ENCODE measurements at places on chromosomes 3 and 15.

GRCh38 chr15:80864666-80865065, 85.5 kb downstream of the CEMIP start:
- DNase-seq: no peak

GRCh38 chr3:100087198-100087597, 27.1 kb downstream of the FILIP1L start:
- DNase-seq: no peak

DNA sequence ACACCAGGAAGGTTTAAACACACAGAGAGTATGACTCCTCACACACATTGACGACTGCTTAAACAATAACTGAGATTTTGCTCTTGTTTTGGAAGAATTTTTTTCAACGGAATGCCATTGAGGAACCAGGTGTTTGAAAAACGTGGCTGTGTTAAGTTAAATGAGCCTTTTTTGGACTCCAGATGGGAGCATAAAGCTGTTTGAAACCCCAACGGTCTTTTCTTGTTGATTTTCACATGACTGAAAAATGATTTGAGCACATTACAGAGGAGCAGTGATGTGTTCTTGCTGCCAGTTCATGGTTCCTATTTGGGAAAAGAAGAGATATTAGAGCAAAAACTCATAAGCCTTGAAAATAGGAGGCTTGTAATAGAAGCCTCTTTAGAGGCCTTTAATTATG, 97.8 kb upstream of the SELENOK start:
- DNase-seq: no peak

DNA sequence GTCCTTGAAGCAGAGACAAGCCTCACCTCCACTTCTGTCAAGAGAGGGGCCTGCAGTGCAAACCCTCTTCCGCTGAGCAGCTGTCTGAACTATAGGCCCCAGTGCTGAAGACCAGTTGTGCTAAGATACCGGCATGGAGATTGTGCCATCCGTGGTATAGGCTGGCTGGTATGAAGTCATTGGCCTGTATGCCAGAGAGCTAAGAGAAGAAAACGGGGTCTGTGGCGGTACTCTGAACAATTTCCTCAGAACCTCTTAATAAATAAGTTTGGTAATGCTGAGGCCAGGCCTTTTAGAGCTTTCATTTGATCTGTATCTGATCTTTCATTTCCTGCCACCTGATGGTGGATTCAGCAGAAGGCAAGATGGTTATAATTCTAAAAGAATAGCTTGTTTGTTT, 123.0 kb downstream of the LRIG1 start:
- no peak for DNase-seq

DNA sequence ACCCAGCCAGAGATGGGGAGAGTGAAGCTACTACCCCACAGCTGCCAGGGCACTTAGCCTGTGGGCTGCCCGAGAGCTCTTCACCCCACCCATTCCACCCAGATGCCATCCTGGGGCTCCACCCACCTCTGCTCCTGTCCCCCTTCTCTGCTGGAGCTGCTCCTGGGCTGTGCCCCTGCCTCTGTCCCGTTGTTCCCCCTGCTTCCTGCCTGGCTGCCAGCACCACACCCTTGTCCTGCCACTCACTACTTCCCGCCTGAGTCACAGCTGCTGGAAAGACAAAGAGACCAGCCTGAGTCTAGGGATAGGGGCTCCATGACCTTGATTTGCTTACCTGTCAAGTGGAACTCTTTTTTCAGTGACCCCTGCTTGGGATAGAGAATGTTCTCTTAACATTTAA, 12.4 kb downstream of the GNAI2 start:
- no peak for DNase-seq

DNA sequence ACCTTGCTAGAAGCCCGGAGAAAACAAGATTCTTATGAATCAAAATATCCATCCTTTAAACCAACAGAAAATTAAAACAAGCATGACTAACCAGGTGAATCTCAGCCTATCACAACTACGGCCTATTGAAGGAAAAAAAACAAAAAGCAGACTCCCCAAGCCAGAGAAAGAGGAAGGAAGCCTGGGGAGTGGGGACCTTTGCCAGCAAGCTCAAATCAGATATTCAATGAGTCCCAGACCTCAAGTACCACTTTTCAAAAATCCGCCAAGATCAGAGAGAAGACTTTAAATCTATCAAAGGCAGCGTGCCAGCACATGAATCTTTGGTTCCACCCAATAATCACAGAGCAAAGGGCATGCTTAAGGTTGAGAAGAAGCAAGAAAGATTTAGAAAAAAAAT, 253.8 kb downstream of the NTRK3 start:
- no peak for DNase-seq

- no peak for DNase-seq
Observed at GRCh38 chr15:82647835-82648256, 683 bp upstream of the CPEB1 start.

DNA sequence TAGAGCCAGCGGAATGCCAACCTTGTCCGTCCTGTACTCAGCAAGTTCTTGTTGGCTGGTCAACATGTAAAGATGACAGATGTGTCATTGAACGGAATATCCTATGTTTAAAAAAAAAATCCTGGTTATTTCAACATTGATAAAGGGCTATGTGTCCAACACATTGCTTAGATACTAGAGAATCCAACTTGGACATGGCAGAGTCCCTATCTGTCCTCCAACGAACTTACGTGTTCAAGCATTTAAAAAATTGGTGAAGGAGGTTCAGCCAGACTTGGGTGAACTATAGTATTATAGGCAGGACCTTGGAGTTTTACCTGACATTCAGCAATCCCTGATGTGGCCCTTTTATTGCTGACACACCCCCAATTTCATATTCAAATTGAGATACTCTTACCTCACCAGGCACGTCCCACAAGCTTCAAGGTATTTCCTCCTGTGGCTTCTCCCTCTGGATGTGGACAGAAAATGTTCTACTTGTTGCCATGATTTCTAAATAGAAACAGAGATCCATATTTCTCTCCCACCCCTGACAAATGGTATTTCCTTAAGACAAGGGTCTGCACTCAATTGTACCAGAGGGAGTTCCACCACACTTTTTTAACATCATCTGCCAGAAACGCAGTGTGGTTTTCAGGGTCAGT, 207.7 kb upstream of the TPM1 start:
- no peak for DNase-seq

DNA sequence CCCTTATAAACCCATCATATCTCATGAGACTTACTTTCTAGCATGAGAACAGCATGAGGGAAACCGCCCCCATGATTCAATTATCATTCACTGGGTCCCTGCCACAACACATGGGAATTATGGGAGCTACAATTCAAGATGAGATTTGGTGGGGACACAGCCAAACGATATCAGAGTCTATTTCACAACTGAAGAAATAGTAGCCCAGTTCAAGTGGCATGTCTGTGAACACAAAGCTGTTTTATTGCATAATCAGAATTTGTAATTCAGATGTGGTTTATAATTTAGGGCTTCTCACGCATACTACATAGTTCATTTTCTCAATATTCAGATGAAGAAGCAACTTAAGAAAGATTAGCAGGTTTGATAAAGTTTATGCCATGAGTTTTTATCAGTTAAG, 1188.0 kb upstream of the ALCAM start:
- no peak for DNase-seq

GRCh38 chr15:75738647-75739325, 26.1 kb upstream of the CSPG4 start:
- peak; percentile 86 for DNase-seq

DNA sequence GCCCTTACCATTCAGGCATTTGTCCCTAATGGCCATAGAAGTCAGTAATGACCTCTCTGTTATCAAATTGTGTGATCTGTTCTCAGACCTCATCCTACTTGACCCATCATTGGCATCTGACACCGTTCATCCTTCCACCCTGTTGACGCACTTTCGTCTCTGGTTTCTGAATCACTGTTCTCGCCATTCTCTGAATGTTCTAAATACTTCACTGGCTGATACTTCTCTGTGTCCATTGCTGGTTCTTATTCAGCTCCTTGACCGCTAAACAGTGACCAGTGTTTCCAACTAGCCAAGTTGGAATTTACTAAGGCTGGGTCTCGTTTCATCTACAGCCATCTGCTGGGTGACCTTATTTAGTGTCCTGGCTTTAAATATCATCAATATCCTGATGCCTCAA, 2.2 kb downstream of the ACAD9 start:
- no peak for DNase-seq

DNA sequence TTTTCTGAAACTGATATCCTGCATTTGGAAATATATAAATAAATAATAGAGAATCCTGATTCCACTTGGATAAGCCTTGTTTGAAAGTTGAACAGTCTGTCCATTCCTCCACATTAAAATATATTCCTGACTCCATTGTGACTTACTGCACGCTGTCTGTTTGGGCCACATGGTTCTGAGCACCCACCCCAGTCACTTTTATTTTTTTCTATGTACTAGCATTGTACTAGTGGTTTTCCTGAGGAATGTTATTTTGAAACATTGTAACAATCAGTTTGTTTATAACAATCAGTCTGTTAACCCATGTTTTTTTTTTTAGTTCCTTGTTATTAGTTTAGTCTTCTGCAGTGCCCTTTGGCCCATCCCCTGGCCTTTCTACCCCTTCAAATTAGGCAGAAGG, 87.4 kb upstream of the CCNL1 start:
- DNase-seq: no peak

DNA sequence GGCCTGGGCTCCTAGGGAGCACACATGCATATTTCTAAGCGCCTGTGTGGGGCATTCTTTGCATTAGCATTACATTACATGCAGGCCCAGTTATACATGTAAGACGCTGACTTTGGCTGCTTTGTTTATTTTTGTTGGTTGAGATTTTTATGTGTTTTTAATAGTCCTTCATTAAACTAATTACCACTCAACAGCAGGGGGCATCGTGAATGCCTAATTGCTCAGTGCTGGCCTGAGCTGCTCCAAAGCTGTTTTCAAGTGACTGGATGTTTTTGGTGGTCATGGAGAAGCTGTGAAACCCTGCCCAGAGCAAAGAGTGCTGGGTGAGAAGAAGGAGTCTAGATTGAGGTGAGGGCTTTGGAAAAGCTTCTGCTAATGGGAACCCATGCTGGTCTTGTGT, 41.5 kb downstream of the GPD1L start:
- no peak for DNase-seq

- DNase-seq: no peak
Observed at GRCh38 chr3:88180398-88180999, 30.7 kb downstream of the C3orf38 start.

GRCh38 chr3:170417090-170417489, 1.6 kb upstream of the CLDN11 start:
- no peak for DNase-seq

- DNase-seq: no peak
Observed at GRCh38 chr15:90161950-90162361, 39.2 kb upstream of the SEMA4B start.

DNA sequence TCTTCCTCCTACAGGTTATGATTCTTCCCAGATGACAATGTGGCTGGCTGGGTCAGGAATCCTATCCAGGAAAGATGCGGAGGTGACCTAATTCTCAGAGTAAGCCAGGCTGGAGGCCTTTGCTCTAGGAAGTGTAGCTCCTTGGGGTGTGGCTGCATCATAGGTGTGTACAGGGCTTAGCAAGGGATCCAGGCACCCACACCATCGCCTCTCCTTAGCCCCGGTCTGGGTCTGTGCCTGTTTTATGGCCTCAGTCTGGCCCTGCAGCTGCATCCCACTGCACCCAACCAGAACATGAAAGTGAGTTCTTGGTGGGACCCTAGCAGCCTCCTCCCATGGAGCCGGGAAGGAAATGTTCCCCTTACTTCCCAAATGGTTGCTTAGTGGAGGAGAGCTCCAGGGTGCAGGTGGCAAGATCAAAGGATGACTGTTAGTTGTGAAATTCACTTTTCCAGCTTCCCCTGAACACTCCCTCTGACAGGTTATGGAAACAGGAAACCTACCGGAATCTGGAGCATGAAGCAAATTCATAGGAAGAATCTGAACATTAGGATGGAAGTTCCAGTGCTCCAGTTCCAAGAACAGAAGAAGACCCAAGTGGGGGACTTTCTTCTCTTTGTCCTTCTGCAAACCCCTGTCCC, 2.7 kb upstream of the AMOTL2 start:
- DNase-seq: no peak

DNA sequence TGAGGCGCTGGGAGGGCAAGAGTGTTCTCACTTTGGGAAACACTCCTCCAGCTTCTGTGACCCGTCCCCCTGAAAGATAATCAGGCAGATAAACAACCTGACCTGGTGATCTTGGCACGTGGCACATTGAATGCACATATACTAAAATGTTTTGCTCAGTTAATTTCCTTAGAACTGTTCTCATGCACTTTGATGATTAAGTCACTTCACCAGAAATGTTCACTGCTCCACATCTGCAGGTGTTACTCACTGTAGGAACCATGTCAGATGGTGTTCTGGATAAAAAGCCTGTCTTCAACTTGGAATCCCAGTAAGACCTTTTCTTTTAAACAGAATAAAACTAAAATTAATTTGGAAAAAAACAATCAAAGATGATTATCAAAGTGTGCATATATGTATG, 24.6 kb upstream of the NIPA2 start:
- no peak for DNase-seq

DNA sequence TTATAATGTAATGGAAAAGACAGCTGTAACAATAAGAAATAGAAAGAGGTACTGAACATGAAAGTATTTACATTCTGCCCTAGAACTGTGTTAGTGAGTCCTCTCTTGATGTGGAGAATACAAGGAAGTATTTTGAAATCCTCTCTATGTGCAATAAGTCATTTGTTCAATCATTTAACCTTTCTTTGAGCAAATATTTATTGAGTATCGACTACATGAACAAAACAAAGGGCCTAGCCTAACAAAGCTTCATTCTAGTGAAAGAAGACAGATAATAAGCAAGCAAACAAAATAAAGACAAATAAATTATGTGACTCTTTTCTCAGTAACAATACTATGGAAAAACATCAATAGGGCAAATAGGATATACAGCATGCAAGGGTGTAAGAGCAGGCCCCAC, 354.9 kb upstream of the ATP11B start:
- DNase-seq: no peak

- DNase-seq: no peak
Observed at GRCh38 chr15:27623560-27624305, 475.4 kb downstream of the OCA2 start.

- DNase-seq: no peak
Observed at GRCh38 chr15:79886124-79886523, 10.7 kb downstream of the MTHFS start.

DNA sequence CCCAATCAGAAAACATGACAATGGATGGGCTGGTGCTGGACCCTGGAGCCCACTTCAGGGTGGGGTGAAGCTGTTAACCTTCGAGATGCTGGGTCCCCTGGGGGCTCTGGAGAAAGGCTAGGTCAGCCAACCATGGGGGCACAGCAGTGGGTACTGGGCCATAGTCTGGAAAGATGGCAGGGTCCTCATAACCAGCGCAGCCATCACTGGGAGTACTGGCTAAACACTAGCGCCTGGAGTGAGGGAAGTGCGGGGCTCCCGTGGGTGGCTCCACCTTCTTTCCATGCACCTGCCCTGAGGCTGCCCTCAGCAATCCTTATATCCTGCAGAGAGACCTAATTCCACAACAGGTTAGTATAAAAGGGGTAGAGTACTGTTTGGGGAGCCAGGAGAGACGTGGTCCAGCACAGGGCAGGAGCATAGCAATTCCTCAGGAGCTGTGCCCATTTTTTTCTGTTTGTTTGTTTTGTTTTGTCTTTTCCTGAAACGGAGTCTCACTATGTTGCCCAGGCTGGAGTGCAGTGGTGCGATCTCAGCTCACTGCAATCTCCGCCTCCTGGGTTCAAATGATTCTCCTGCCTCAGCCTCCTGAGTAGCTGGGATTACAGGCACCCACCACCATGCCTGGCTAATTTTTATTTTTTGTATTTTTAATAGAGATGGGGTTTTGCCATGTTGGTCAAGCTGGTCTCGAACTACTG, 122.6 kb upstream of the MEF2A start:
- no peak for DNase-seq

- DNase-seq: no peak
Observed at GRCh38 chr15:31262143-31262530, 64.5 kb upstream of the KLF13 start.
